ENCODE measurements at places on chromosomes 2 and 18.

- DNase-seq = no peak
Observed at GRCh38 chr2:59237311-59237710, 996.2 kb upstream of the FANCL start.

DNA sequence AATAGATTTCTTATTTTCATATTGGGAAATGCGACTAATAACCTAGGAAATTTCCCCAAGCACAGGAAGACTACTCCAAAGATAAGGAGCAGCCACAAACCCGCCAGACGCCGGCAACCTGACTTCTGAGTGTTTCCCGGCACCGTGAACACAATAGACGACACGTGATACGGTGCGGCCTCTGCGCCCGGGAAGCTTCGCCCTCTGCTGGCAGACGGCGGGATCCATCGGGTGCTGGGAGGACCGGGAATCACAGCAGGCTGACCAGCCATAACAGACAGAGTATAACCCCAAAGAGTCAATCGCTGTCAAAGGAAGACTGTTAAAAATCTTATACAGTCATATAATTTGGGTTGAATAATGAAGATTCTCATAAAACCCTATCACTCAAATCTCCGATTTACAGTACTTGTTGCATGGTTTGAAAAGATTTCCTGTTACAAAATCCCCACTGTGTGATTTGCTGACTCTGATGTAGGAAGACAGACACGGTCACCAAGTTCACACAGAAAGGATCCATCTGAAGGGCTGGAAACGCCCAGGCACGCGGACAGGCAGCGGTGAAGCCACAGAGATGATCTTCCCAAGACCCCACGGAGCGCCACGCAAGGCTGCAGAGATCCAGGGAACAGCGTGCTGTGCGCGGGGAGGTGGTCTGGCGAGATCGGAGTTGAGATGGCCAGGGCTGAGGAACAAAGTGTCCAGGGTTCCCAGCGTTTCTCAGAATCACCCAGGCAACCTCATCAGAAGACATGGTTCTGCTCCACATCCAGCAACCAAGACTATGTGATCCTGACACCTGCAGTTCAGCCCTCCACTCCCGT, 73.8 kb downstream of the EIPR1 start:
- peak; percentile 77 for DNase-seq

GRCh38 chr18:10660179-10660884, 134.5 kb downstream of the NAPG start:
- peak; percentile 58 for DNase-seq

GRCh38 chr2:134432435-134432883, 178.6 kb downstream of the MGAT5 start:
- no peak for DNase-seq

DNA sequence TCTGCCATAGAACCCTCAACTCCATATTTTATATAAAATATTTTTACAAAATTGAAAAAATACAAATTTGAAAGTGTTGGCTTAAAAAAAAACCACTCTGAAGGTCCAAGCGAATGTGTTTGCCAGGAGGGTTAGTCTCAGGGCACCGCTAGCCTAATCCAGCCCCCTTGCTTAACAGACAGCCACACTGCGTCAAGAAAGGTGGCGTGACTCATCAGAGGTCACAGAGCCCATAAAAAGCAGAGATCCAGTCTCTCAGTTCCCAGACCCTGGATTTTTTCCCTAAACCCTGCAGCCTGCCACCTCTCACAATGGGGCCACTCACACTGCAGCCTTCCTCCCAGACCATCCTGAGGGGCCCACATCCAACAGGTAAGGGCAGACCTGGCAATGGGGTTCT, 3.9 kb upstream of the TNS1 start:
- peak; percentile 94 for DNase-seq

- DNase-seq = peak; percentile 69
Observed at GRCh38 chr2:188978291-188979081, 4.3 kb downstream of the COL3A1 start.

DNA sequence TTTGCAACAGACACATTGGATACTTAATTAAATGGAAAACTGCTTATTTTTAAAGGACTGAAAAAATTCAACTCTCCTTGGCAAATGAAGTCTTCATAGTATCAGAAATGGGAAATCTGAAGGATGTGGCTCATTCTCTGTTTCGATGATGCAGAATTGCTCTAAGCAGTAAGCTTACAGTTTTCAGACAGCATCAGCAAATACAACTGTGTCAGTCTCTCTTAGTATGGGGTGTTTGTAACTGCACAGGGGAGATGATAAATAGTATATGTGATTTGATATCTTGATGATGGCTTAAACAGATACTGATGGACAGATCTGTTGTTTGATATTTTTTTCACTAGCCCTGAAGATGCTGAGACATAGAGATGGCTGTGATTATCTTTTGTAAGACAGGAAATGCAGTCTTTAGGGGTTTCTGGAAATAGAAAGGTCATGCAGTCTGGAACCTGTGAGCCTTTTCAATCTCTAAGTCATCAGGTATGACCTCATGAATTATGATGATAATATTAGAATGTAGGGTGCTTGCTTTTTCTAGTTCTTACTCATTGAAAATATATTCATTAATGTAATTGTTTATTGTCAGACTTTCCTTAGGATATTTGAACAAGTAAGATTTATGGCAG, 84.2 kb downstream of the SLC4A10 start:
- no peak for DNase-seq

DNA sequence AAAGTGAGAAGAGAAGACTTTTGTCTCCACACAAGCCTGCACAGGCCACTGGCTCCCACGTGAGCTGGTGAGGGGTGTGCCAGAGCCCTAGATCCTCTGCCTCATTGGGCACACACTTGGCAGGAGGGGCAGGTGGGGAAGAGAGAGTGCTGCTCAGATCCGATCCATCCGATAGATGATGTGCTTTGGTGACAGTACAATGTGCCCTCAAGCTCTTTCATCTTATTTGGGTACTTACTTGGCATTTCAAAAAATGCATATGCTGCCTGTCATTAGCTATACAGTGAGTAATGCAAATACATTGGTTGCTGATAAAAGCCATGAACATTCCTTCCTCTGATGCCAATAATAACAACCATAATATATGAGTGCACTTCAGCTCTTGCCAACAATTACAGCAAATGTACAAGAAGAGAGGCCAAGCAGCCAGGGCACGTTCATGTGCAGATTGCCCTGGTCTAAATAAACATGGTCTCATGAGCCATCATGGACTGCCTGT, 255.3 kb downstream of the VAPA start:
- DNase-seq = peak; percentile 72

DNA sequence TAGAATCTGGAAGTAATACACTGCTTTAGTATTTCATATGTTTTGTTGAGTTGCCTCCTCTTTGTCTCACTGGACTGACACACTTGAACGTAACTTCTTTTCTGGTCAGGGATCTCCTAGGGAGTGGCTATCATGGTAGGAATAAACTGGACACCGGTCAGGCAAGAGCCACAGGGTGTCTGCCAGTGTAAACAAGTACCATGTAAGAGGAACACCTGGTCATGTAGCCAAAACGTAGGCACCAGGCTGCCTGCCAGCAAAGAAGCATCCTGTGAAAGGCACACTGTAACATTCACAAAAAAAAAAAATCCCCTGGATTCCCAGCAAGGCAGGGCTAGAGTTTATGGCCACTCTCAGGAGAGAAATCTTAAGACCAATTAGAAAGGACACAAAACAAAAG, 372.8 kb upstream of the RND3 start:
- no peak for DNase-seq

DNA sequence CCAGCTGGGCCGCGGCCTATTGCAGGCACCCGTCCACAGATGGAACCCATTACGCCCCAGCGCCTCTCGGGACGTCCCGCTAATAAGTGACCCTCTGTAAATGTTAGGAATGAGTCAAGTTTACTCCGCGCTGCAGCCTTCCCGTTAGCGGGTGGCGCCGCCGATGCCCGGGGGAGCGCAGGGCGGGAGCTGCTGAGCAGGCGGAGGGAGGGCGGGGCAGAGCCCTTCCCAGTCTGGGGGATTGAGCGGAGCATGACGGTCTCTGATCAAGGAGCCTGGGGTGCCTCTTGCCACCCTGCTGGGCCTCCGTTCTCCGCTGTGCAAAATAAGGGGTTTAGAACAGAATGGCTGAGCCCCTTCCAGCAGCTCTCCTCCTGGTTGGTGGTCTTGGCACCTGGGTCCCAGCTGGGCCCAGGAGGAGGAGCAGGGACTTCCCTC, 10.5 kb downstream of the CROCC2 start:
- DNase-seq = peak; percentile 84

- DNase-seq = peak; percentile 79
Observed at GRCh38 chr18:74796841-74797576, 199.3 kb downstream of the ZNF407 start.

DNA sequence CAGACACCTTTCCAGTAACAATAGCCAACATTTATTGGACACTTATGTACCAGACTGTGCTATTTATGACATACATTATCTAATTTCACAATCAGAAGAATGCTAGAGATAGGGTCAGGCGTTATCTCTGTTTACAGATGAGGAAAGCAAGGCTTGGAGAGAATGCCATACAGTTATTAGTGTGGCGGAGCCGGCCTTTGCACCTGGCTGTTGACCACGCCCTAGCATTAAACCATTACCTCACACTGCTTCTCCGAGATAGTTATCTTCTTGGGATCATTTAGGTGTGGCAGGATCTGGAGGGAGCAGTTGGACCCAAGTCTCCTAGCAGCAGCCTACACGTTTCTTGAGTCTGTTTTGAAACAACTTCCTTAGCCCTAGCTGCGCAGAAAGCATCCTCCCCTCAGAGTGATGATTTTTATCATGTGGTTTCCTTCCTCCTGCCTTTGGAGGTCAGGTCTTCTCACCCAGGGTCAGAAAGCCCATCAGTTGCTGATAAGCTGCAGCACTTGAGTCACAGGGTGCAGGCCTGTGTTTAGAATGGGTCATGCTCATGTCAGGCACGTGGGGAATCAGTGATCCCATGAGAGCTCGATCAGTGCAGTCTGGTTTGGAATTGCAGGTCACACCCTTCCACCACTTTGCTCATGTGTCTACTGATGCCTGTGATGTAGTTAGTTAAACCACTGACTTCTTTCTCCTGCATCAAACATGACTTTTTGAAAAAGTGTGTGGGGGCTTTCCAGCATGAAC, 118.2 kb downstream of the SPTBN1 start:
- DNase-seq = peak; percentile 60

DNA sequence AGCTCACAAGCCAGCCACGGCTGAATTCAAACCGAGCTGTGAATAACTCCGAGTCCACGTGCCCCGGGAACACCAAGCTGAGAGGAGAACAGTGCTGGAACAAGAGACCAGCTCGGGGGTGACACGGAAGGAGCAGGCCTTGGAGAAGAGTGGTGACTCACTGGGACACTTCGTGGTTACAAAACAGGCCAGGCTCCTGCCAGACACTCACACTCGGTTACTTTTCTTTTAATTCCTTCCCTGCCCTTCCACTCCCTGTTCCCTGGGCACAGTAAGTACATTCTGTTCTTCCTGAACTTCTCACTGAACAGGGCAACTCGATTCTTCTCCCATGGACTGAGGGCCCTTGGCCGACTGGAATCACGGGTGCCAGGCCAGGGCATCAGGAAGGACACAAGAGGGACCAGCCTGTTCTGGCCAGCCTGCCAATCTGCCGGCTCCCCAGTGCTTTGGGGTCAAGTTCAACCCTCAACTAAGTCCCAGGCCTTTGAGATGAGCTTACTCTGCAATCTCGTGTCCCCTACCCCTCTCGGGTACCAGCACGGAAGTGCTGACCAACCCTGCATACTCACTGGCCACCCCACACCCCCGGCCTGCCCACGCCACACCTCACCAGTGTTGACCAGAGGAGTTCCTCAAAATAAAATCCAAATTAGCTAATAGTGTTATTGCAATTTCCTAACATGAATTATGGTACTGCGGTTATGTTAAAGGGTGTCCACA, 87.5 kb downstream of the TFCP2L1 start:
- peak; percentile 35 for DNase-seq

GRCh38 chr18:73842795-73843394, 304.7 kb downstream of the FBXO15 start:
- DNase-seq = peak; percentile 65

DNA sequence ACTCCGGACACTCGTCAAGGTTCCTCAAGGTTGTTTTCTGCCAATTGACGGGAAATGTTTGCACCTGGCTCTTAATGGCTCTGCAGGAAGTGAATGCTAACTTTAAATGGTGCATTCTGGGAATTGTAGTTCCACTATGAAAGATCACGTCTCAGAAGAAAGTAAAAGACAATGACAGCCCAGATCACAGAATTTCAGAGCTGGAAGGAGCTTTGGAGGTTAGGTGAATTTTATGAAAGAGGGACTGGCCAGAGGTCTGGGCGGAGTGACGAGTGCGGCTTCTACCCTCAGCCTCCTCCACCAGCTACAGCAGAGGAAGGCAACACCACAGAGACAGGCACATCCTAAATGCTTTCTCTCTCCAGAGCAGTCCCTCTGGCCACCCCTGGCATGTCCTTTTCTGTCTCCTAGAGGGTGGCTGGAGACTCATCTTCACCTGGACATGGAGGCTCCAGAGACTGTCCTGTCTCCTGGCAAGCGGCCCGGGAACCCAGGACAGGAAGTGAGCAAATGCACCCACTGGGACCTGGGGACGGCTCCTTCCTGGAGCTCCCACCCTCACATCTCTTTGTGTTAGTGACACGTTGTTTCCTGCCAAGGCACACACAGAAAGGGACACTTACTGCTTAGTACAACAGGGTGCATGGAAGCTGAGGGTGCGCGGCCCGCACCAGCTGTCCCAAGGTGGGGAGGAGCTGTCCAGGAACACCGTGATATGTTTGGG, 19.4 kb downstream of the THAP4 start:
- DNase-seq = no peak

DNA sequence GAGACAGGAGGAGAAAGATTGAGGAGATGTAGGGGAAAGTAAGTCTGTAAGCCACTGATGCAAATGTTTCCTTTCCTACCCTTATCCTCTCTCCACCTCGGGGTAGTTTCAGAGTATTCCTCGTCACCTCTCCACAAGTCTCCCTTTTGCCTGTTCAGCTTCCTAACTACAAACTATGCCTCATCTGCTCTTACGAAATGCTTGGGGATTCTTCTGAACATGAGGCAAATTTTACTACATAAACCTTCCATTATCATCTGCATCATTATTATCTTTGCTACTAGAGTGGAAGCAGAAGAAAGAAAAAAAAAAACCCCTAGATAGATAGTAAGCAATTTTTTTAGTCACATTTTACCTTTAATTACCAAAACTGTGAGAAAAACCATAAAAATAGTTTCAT, 43.1 kb upstream of the CWC22 start:
- DNase-seq = peak; percentile 59

DNA sequence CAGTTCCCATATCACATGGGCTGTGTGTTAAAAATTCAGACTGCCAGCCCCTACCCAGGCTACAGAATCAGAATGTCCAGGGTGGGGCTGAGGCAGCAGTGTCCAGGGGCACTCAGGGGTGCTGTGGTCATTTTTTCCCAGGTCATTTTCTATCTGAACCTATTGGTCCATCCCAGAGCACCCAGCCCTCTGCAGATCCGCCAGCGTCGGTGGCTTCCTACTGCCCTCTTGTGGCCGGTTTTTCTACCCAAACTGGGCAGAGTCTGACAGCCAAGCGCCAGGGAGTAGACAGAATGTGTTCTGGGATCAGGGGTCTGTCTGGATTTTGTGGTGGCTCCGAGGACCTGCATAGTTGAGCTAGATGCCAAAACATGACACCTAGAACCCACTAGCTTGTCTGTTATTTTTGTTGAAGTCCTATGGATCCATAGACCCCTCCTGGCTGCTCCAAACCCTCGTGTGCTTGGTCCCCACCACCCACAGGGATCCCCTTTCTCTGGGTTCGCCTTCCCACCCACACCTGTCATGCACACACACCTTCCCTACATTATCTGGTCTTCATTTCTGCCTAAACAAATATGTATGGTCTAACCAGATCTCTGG, 34.1 kb upstream of the RMDN2 start:
- peak; percentile 62 for DNase-seq

- no peak for DNase-seq
Observed at GRCh38 chr18:45757005-45757404, 33.0 kb downstream of the SLC14A1 start.
